ENCODE measurements at places on chromosomes 2 and 18.
A peak's percentile ranks its signal among the peaks of the same experiment; 100 is the strongest.

DNA sequence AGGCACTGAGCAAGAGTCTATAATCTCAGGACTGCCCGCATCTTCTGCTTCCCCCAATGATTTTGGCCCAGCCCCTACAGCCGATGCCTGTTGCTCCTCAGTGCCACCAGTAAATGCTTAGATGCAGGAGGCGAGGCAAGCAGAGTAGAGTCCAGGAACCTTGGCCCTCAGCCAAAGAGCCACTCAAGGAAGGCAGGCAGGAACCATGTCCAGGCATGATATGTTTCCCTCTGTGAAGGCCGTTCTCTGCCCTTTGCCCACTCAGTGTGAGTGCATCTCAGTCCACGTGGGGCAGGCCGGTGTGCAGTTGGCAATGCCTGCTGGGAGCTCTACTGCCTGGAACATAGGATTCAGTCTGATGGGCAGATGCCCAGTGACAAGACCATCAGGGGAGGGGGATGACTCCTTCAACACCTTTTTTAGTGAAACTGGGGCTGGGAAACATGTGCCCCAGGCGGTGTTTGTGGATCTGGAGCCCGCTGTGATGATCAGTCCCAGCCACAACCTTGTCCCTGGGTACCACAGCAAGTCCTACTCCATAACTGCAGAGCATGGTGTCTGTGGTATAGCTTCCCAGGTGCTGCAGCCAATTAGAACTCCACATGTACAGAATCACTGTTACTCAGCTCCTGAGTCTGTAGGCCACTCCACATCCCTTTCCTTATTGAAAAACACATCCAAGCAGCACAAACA, 9.7 kb upstream of the DNAJB2 start:
- no peak for DNase-seq

DNA sequence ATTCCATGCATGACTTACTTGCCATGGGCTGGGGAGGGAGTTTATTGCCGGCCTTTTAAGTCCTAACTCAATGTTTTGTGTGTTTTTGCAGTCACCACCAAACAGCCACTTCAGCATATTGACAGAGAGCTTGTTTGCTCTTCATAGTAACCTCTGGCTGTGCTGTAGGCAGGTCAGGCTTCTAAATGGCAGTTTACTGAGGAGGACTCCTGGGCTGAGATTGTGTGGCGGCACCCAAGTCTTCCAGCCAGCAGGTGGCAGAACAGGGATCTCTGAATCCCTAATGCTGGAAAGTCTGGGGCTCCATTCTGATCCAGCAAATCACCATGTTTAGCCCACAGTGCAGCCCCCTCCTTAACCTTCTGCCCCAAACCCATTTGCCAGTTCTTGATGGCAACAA, 121.2 kb downstream of the CAPN13 start:
- no peak for DNase-seq

DNA sequence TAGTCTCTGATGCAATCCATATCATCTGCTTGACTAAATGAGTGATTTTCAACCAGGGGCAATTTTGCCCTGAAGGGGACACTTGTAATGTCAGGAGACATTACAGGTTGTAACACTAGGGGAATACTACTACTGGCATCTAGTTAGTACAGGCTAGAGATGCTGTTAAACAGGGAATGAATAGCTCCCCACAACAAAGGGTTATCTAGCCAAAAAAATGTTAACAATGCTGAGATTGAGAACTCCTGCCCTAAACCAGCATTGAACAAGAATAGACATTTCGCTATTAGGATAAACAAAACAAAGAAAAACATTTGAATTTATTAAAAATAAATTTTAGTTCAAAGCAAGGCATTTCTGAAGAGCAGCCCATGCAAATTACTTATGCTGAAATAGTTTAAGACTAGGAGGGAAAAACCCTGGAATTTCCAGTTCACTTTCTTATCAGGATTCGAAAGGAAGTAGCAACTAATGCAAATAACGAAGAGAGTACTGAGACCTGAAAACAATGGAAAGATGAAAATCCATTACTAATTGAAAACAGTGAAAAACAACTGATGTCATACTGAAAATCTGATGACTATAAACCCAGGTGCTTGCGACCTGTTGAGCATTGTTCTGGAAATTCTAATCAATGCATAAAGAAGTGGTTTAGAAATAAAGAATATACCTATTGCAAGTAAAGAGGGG, 53.1 kb downstream of the CAB39 start:
- DNase-seq = no peak

GRCh38 chr2:23564615-23564960, 179.6 kb downstream of the KLHL29 start:
- no peak for DNase-seq

DNA sequence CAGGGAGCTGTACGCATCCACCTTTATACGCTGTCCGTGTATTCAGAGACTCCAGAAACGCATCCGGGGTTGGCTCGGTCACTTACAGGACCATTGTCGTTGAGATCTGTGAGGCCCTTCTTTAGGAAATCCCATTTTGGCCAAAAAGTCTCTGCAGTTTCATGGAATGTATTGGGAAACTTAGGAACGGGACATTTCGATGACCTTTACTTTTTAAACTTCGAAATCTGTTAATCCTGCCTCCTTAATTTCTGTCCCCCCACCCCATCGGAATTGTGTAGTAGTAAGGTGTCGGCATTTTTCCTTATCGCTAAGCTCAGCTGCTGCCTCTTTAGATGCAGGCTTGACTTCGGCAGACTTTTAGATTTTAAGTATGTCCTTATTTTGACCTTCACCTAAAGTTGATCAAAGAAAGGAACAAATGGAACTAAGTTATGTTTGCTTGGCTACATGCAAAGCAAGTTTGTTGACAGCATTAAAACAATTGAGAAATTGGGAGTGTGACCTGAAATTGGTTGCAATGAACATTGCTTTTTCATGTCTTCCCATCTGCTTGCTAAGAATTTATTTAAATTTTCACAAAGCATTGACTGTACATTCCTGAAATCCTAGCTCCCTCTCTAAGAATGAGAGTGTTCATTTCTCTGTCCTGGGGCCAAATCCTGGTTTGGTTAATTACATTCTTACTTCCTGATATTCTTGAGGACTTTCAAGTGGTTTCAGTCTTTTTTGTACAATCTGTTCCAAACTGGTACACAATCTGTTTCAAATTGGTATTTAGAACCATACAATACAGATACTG, 884 bp upstream of the RAPH1 start:
- no peak for DNase-seq

GRCh38 chr2:10599921-10600320, 89.9 kb downstream of the NOL10 start:
- DNase-seq = no peak

GRCh38 chr2:40752796-40753195, 300.9 kb upstream of the SLC8A1 start:
- DNase-seq = no peak

GRCh38 chr2:189641590-189641989, 19.7 kb upstream of the ASNSD1 start:
- no peak for DNase-seq

GRCh38 chr2:88329815-88330603, 122.5 kb downstream of the FOXI3 start:
- peak; percentile 4 for DNase-seq

- no peak for DNase-seq
These were observed 77.4 kb downstream of the ACTR3 start for GRCh38 chr2:113967272-113967671.

DNA sequence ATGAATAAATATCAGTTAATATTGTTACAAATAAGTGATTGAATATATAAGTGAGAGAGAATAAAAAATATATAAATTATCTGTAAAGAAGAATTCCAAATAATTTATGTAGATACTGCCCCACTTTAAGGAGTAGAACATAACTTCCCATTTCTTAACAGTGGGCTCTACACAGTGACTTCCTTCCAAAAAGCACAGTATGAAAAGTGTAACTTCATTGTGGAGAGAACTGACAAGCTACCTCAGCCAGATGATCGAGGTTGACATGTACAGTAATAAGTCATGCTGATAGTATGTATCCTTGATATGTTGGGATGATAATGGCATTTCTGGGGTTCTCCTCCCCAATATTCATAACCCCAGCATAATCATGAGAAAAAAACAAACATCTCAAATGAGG, 191.9 kb upstream of the FN1 start:
- no peak for DNase-seq

DNA sequence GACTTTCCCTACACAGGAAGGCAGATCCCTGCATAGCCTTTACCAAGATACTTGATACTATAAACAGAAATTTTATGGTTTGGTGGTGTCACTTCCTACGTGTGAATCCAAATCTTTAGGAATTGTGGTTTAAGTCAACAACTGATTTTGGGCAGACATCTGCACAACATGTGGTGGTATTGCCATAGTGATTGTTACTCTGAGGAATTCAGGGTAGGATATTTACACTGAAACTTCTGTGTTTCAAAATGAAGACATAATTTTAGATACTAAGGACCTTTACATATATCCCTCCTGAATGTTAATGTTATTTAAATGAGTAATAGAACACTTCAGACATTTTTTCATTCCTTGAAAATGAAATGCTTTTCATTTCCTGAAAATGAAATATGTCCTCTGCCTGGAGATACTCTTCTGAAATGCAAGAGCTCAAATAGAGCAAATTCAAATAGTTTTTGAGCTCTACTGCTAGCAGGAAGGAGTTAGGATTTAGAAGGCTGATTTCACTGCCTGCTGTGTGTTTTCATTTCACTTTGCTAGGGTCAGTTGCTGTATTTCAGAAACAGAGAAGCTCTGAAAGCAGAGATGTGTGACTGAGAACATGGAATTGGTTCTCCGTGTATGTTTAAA, 77.2 kb downstream of the MDH1 start:
- DNase-seq = peak; percentile 70

- DNase-seq = no peak
These were observed 1.5 kb downstream of the GAD1 start for GRCh38 chr2:170818036-170818751.

GRCh38 chr2:144660518-144661316, 140.8 kb upstream of the ZEB2 start:
- no peak for DNase-seq

- no peak for DNase-seq
These were observed 106.0 kb upstream of the RAB12 start for GRCh38 chr18:8503248-8503647.

GRCh38 chr2:191241418-191241817, 3.8 kb upstream of the MYO1B start:
- DNase-seq = no peak

DNA sequence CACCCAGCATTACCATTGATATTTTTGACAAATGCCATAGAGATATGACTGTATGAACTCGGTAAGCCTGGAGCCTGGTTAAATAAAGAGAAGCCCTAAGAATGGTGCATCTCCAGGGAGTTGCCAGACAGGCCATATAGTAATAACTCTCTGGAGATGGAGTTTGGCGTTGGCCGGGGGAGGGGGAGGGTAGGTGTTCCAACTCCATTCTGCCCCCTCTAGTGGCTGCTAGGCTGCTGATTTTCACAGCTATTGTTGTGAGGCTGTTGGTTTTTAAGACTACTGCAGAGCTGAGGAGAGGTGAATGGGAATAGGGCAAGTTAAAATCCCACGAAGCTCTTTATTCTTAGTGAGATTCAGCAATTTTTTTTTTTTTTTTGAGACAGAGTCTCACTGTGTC, 99.9 kb downstream of the GALNT14 start:
- DNase-seq = no peak

DNA sequence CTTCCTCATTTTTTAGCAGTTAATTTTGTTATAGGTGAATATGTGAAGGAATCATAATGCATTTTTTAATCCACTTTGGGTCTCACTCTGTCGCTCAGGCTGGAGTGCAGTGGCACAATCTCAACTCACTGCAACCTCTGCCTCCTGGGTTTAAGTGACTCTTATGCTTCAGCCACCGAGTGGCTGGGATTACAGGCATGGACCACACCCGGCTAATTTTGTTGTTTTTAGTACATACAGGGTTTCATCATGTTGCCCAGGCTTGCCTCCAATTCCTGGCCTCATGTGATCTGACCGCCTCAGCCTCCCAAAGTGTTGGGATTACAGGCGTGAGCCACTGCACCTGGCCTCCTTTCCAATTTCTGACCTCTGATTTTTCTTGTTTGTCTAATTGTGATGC, 17.7 kb downstream of the SCYGR5 start:
- DNase-seq = no peak

GRCh38 chr2:110101280-110101844, 14.3 kb downstream of the MALL start:
- DNase-seq = peak; percentile 100

GRCh38 chr2:45303417-45304202, 294.4 kb upstream of the SIX2 start:
- DNase-seq = no peak

GRCh38 chr2:21427606-21428005, 303.8 kb downstream of the TDRD15 start:
- no peak for DNase-seq

DNA sequence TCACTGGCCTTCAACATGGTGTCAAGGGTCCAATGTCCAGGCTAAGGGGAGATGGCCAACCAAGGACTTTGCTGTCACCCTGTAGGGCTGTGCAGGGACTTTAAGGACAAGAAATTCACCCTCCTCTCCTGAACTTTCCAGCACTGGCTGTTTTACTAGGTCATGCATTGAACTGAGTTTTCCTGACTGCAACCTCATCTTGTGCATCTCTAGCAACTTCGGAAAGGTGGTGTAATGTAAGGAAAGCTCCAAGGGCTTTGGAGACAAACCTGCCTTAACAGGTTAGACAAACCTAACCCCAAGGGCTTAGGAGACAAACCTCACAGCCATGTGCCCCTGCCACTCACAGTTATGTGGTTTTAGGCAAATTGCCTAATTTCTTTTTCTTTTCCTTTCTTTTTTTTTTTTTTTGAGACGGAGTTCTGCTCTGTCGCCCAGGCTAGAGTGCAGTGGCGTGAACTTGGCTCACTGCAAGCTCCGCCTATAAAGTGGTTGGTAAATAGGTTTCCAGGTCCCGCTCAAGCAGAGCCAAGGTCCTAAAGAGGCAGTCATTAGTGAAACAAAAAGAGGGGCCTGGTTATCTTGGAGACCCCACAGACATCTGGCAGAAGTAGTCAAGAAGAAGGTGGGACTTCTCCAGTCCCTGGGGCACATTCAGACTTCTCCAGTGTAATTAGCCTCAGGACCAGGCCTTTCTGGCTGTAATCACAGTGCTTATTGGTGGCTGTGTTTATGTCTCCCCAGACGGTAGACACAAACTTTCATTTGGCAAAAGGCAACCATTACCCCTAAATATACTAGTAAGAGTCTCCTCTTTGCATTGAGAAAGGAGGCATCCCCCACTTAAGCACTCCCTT, 37.6 kb upstream of the PMAIP1 start:
- DNase-seq = no peak

DNA sequence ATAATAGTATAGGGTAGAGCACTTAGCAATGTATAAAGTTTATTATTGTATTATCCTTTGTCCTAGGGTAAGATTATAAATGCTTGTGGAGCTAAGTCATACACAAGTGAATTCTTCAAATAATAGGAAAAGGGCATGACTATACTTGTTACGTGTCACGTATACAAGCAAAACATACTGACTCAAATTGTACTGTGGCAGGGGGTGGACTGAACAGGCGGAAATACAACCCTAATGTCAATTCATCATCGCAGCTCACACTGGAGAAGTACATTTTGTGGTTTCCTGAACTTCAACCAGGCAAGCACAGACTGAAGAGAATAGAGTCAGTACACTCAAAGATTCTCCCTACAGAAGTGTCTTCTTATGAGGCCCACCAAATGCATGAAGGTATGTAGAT, 201.0 kb downstream of the MBD2 start:
- DNase-seq = peak; percentile 14
